ENCODE measurements at places on chromosomes 7 and 10.

DNA sequence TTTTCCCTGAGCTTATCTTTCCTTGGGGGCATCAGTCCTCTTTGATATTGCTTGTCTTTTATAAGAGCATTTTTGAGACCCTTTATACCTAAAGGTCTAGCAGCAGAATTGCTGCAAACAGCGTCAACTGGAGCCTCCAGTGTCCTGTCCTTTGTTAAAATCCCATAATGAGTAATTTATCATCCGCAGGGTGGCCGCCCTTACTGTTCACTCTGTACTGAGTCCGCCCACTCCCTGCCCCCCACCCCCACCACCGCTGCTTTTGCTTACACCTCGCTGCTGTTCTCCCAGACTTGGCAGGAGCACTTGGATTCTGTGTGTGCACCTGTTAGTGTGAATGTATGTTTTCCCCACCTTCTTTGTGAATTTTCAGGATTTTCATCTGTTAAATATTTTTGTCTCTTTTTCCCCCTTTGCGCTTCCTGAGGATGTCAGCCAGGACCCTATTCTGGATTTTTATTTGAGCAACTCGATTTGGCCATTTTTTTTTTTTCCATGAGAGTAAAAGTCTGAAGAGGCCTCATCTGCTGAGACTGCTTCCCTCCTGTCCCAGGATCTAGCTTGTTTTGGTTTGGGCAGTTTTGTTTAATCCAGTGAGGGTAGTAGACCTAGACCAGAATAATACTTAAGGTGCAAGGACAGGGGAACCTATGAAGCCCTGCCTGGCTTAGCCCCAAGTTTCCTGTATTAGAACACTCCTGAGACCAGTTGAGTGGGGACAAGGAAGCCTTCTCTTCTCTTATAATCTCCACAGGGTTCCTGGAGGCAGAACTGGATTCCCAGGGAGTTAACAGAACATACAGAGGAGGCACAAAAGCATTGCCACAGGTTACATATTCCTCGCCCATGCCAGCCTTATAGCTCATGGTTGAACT, 8.2 kb downstream of the AGFG2 start:
- no peak for DNase-seq

GRCh38 chr10:5478694-5479305, 20.6 kb downstream of the CALML5 start:
- no peak for DNase-seq

DNA sequence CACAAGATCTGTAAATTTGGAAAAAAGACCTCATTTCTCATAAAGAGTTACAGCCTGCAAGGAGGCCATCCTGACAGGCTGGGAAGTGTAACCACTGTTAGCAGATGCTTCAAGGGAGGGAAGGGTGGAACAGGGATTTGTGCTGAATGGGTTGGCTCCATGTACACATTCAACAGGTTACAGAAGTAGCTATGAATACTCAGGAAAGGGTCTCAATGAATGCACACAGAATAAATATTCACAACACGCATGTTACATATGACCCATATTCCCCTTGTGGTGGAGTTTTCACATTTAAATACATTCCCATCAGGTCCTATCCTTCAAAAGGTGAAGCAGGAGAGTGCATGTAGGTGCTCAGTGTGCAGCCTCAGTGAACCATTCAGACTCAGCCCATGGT, 316.4 kb upstream of the COBL start:
- no peak for DNase-seq

DNA sequence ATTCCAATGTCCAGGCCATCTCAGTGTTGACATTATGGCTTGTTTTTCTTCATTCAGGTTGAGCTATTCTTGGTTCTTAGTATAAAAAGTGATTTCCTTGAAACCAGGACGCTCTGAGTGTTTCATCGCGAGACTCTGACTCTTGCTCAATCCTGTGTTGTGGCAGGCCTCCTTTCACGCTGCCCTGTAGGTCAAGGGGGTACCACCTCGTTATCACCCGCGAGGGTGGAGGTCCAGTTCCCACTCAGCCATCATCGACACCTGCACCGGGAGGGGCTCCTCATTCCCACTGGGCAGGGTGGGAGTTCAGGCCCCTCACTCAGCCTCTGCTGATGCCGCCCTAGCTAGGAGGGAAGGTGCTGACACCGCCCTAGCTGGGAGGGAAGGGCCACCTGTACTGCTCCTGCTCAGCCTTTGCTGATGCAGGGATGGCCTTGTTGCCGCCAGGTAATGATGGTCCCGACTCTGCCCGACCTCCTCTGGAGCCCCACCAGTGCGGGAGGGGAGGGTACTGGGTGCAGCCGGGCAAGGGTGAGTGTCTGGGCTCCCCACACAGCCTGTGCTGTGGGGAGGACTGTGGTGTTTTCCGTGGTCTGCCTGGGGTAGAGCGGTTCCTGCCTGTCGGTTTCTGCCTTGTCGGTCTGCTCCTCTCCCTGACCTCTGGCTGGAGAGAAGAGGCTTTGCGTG, 16.4 kb downstream of the IQCE start:
- no peak for DNase-seq

DNA sequence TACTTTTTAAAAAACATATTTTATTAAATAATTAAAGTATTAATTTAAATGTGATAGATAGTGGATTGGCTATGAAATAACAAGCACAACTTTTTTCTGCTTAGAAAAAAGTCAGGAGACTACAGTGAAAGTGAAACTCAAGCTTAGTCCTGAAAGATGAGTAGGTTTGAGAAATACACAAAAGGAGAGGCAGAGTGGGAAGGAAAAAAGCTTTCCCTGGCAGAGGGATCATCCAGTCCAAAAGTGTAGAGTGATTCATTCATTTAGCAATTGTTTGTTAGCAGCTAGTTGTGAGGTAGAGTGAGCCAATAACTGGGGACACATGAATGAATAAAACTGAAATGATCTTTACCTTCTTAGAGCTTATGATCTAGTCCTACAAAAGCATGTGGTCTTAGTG, 93.5 kb downstream of the FOXP2 start:
- DNase-seq, result no peak

DNA sequence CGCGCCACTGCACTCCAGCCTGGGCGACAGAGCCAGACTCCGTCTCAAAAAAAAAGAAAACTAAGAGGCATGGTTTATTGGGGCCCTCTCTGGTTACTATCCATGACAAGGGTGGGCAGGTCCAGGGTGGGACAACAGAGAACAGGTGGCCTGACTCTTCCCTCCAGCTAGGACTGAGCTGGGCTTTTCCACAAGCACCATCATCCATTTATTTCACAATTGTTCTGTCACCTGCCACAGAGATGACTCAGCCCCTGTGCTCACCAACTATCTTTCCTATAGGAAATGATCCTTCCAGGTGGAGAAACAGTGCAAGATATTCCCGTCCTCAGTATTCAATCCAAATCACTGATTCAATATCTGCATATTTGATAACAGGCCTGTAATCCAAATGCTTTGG, 44.9 kb upstream of the MYL10 start:
- no peak for DNase-seq

DNA sequence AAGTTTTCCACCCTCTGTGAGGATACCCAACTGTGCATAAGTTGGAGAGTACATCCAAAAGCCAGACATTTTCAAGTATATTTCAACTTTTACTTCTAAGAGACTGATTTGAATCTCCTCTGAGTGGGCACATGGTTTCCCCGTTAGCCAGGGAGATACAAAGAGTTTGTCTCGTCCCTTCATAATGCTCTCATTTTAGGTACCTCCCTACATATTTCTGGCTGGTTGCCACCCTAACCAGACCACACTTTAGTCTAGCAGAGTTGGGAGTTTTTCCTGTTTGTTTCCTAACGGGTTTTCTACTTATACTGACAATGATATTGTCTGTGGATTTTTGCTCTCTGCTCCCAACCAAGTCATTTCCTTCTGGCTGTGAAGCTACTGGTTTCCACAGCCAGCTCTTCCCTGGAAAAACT, 180.3 kb downstream of the CCDC71L start:
- no peak for DNase-seq
